ENCODE measurements at places on chromosomes 1 and 21.

- H3K4me3 ChIP-seq = no peak overlapping the region
- H3K27me3 ChIP-seq = no peaks in the 10 kb centered on the region
- H3K4me1 ChIP-seq = peaks cover 70% of the 10 kb centered on the region
- DNase-seq = no peak
- H3K27ac ChIP-seq = peak overlapping the region; percentile 34
Measured at GRCh38 chr1:172642970-172643369, 15.9 kb upstream of the FASLG start.

- H3K27ac ChIP-seq = no peak overlapping the region
- no peak overlapping the region for H3K4me3 ChIP-seq
- H3K36me3 ChIP-seq = no peaks in the 10 kb centered on the region
- no peaks in the 10 kb centered on the region for H3K27me3 ChIP-seq
Measured at GRCh38 chr21:32070676-32071330, 198.0 kb downstream of the HUNK start.

- H3K27me3 ChIP-seq = no peaks in the 10 kb centered on the region
- H3K36me3 ChIP-seq = no peaks in the 10 kb centered on the region
- no peaks in the 10 kb centered on the region for H3K4me1 ChIP-seq
- no peak overlapping the region for H3K4me3 ChIP-seq
- no peak for DNase-seq
Measured at GRCh38 chr1:172278478-172278877, 142.0 kb upstream of the C1orf105 start.

GRCh38 chr1:184890539-184890973 lies 83.8 kb downstream of the NIBAN1 start:
- DNase-seq = no peak
- no peak overlapping the region for H3K4me3 ChIP-seq
- H3K36me3 ChIP-seq = no peaks in the 10 kb centered on the region

- no peaks in the 10 kb centered on the region for H3K4me1 ChIP-seq
- no peak overlapping the region for H3K27ac ChIP-seq
- no peaks in the 10 kb centered on the region for H3K27me3 ChIP-seq
- H3K36me3 ChIP-seq = no peaks in the 10 kb centered on the region
Measured at GRCh38 chr1:168913711-168914463, 184.9 kb upstream of the DPT start.

DNA sequence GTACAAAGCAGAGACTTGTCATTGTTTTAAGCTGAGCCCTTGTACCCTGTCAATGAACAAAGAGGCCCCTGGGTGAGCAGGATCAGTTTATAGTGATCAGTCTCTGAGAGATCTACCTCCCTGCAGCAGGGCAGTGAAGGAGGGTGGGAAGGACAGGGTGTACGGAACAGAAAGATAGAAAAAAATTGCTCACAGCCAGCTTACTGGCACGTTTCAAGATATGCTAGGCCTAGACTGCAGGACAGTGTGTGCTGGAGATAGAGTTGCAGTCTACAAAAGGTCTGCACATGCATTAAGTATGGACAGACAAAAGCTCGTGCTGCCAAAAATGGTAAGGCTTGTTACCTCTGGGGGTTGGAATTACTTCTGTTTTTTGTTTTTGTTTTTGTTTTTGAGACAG lies 34.6 kb downstream of the OVAAL start:
- no peak for DNase-seq
- H3K4me3 ChIP-seq = no peak overlapping the region
- H3K36me3 ChIP-seq = no peaks in the 10 kb centered on the region
- no peaks in the 10 kb centered on the region for H3K4me1 ChIP-seq
- no peak overlapping the region for H3K27ac ChIP-seq

GRCh38 chr21:41508415-41509144 lies 622 bp upstream of the TMPRSS2 start:
- H3K36me3 ChIP-seq = no peaks in the 10 kb centered on the region
- H3K4me3 ChIP-seq = no peak overlapping the region
- H3K4me1 ChIP-seq = peaks cover 5% of the 10 kb centered on the region
- DNase-seq = no peak
- H3K27me3 ChIP-seq = no peaks in the 10 kb centered on the region
- H3K27ac ChIP-seq = no peak overlapping the region

GRCh38 chr21:15211491-15212133 lies 146.8 kb upstream of the NRIP1 start:
- DNase-seq = no peak
- no peaks in the 10 kb centered on the region for H3K4me1 ChIP-seq
- H3K4me3 ChIP-seq = no peak overlapping the region
- H3K27ac ChIP-seq = no peak overlapping the region
- H3K27me3 ChIP-seq = no peaks in the 10 kb centered on the region

DNA sequence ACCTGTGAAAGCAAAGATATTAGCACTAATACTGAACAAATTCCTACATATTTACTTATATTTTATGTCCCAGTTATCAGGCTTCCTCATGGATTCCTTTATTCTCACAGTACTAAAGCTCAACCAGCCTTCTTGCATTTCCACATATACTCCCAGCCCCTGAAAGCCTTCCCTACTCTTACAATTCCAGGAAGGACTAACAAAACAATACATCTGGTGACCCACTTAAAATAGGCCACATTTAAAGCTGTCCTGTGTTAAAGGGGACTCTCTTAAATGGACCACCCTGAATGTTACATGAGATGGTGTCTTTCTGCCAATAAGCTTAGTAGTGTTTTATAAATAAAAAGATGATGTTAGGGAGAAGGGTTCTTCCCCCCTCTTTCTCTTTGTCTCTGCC lies 54.4 kb downstream of the NTMT2 start:
- no peak overlapping the region for H3K27ac ChIP-seq
- no peak for DNase-seq
- H3K36me3 ChIP-seq = no peaks in the 10 kb centered on the region
- no peaks in the 10 kb centered on the region for H3K4me1 ChIP-seq
- H3K27me3 ChIP-seq = no peaks in the 10 kb centered on the region

- H3K36me3 ChIP-seq = peaks cover 17% of the 10 kb centered on the region
- peaks cover 28% of the 10 kb centered on the region for H3K4me1 ChIP-seq
- H3K27me3 ChIP-seq = no peaks in the 10 kb centered on the region
- H3K27ac ChIP-seq = no peak overlapping the region
Measured at GRCh38 chr1:84571150-84571535, 3.1 kb downstream of the CTBS start.
